ENCODE measurements at places on chromosomes 11 and 22.

DNA sequence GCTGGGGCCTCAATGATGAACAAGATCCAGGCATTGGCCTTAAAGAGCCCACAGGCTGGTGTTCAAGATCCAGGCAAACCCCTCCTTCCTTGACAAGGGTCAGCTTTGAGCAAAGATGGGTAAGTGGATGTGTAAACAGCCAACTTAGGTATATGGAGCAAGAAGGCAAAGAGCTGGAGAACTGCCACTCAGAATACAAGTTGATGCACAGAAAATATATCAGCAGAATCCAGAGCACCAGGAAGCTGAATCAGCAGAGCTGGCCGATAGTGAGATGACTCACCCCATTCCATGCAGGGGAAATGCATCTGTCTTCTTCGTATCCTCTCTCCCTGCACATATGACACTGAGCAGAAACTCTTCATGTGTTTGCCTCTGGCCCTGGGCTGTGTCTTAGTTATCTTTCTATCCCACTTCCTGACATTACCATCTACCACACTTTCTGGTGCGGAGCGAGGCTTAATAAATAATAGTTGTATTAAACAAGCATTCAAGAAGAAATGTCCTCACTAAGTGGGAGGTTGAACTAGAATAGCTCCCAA lies 57.8 kb downstream of the ENDOD1 start:
- DNase-seq = peak; percentile 96

- no peak for DNase-seq
These were observed 20.9 kb downstream of the PANX1 start for GRCh38 chr11:94149431-94150017.

- no peak for DNase-seq
These were observed 113.1 kb downstream of the CADM1 start for GRCh38 chr11:115391160-115391559.

DNA sequence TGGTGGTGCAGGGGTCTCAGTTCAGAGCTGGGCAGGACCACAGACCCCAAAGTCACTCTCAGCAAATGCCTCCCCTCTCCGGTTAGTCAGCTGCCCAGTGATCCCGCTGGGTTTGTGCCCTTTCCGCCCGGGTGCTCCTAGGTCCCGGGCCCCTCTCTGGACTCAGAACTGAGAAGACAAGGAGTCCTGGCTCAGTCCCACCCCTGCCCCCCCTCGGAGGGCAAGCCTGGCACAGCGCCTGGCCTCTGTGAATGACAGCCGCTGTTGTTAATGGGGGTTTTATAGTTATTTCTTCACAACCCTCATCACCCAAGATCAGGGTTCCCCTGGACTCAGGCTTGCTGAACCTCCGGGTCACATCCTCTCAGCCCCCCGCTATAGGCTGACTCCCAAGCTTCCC lies 47.6 kb downstream of the ELFN2 start:
- no peak for DNase-seq

DNA sequence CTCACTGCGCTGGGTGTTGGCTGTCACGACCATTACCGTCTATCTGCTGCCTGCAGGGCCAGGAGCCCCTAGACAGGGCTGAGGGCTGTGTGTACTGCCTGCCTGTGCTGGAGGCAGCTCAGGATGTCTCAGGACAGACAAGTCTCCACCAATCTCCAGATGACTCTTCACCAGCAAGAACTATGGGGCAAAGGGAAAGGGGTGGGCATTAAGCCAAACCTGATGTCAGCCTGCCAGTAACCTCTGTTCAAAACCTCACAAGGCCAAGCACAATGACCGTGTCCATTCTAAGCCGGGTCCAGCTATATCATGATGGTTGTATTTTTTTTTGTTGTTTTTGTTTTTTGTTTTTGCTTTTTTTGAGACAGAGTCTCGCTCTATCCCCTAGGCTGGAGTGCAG lies 31.6 kb downstream of the MAFF start:
- DNase-seq = peak; percentile 19

DNA sequence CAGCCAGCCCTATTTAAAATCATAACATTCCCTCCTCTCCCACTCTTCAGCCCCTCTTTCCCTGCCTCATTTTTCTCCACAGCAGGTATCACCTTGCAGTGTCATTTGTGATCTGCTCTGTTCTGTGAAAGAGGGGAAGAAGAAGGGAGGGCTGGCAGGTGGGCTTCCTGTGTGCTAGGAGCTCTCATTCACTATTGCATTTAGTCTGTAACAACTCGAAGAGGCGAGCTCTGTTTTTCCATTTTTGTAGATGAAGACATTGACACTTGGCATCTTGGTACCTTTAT lies 52.1 kb upstream of the CRYBB3 start:
- no peak for DNase-seq

- DNase-seq = peak; percentile 91
These were observed 5.1 kb upstream of the BIRC2 start for GRCh38 chr11:102341844-102342318.
